ENCODE measurements at places on chromosomes 4 and X. TPM values are rescaled to one million over a fixed set of nuclear protein-coding genes. Genes with fewer than 3 reads are reported as not detected.
A peak's percentile ranks its signal among the peaks of the same experiment; 100 is the strongest.

GRCh38 chr4:123940604-123941003 lies 544.0 kb downstream of the SPRY1 start:
- DNase-seq = no peak

- no peak for DNase-seq
These were observed 4.0 kb upstream of the RPS6KA6 start for GRCh38 chrX:84192006-84192405.

DNA sequence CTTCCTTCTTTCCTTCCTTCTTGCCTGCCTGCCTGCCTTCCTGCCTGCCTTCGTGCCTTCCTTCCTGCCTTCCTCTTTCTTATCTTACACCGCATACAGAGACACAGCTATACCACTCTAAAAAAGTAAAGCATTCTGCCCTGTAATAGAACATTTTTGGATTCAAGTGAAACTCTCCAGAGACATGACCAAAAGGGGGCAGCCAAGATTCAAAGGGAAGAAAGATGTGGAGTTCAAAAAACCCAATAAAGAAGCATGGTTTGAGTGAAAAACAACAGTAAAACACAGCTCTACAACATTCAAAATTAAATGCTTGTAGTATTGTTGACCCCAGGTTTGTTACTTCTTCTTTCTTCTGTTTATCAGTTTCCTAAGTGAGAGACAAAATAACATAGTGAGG lies 914.9 kb upstream of the PCDH7 start:
- no peak for DNase-seq

GRCh38 chrX:9676306-9676705 lies 89.3 kb downstream of the GPR143 start:
- no peak for DNase-seq

- DNase-seq = no peak
These were observed 70.2 kb downstream of the SMIM20 start for GRCh38 chr4:25984266-25984665.

DNA sequence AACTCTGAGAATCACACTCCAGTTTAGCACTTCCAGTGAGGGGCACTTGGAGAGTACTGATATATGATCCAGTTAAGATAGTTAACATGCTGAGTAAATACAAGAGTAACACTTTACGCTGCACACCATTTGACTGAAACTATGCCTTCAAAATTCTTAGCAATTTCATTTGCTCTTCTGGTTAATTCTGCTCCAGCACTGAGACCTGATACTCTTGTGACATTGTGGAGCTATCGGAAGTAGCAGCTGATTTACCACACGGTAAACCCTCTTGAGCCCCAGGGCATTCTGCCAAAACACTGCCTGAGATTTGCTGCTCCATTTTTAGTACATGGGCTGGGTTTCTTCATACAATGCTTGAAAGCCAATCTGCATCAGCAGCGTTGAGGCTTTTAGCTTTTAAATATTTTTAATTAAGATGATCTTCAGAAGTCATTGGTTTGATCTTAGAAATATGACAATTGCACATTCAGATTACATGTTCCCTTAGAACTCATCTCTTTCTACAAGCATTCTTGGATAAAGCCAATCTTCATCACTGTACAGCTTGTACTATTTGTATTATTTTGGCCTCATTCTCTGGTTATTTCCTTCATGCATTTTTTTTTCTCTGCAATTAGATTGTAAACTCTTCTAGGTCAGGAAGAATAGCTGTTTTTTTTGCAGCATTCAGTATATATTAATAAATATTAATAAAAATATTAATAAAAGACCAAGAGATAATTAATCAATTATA lies 67.8 kb upstream of the ETNPPL start:
- DNase-seq = peak; percentile 36

- no peak for DNase-seq
These were observed 413.8 kb downstream of the FAT4 start for GRCh38 chr4:125728568-125728967.

GRCh38 chr4:130855533-130855932 lies 1759.6 kb downstream of the C4orf33 start:
- no peak for DNase-seq

GRCh38 chr4:181756451-181757095 lies 486.6 kb upstream of the TENM3 start:
- no peak for DNase-seq

- no peak for DNase-seq
These were observed 121.4 kb downstream of the SHROOM3 start for GRCh38 chr4:76556452-76556851.

DNA sequence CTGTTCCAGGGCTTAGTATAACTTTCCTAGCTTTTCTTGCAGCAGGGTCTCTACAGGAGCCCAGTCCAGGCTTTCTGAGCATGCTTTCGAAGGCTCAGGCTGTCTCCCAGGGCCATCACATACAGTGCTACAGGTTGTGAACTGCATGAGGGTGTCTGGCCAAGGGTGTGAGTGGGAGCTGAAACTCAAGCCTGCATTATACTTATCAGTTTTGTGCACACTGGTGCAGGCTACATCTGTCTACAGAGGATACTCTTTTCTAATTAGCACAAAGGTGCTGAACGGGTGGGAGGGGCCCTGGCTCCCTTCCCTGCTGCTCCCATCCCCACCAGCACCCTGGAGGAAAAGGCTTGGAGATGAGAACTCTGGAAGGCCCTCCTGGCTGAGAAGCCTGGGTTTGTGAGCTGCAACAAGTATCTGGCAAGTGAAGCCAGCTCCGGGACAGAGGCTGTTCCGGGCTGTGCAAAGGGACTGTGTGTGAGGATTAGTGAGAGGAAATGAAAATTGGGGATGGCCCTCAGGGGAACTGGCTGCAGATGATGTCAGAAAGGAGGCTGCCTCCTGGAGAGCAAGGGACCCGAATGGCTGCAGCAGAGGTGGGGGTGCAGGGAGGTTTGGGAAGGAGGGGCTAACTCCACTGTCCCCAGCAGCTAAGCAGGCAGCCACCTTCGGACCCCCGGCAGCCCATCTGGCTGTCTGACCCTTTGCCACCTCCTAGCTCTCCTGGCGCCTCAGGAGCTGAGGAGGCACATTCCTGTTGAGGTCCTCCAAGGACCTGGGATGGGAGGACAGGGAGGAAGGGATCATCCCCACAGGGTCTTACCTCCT lies 68.5 kb downstream of the EFNB1 start:
- DNase-seq = no peak

GRCh38 chr4:176090115-176090514 lies 24.5 kb downstream of the WDR17 start:
- no peak for DNase-seq

DNA sequence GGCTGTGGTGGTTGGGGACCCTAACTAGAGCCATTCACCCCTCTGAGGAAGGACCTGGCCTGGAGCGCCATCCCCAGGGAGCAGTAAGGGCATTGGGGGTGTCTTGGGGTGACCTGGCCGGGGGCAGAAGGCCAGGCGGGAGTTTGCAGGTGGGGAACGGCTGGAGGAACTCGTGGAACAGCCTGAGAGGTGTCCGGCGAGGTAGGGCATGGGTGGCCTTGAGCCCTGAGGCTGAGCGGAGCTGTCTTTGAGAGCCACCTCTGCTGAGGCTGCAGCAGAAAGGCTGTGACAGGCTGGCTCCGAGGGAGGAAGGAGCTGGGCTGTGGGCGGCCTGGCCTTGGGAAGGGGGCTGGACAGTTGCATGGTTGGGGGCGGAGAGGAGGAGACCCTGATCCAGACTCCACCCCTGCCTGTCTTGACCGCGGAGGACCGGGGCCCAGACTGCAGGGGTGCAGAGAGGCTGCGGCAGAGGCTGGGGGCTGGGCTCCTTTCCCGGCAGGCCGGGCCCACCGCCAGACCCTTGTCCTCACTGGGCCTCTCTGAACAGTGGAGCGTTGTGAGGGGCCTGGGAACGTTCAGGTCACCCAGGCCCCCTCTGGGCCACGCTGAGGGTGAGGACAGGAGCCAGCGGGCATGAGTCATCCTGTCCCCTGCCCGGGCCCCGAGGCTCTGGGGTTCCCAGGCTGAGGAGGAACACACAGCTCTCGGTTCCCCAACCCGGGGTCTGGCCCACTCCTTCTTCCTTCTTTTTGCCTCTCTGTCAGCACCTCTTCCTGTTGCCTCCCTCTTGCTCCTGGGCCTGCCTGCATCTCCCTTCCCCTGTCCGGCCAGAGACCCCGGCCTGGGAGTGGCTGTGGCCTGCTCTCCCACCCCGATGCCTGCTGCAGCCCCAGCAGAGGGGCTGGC lies 8.1 kb downstream of the SH3BP2 start:
- peak; percentile 56 for DNase-seq

GRCh38 chr4:55868581-55869090 lies 15.2 kb downstream of the EXOC1 start:
- DNase-seq = no peak

DNA sequence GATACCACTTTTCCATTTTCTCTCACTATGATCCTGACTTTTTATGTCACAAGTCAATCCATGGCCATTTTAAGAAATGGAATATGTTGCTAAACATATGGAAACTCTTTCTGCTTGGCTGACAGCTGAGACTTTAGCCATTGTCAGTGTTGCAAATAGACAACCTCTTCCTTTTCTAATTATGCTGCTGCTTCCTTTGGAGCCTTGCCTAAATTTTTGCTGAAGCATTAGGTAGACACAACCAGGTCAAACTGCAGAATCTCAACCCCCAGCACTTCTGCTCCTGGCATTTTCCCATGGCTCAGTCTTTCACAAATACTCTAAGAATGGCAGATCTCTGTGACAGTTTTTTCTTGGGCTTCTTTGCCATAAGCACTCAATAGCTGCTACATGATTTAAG lies 543.3 kb downstream of the GRID2 start:
- DNase-seq = no peak

DNA sequence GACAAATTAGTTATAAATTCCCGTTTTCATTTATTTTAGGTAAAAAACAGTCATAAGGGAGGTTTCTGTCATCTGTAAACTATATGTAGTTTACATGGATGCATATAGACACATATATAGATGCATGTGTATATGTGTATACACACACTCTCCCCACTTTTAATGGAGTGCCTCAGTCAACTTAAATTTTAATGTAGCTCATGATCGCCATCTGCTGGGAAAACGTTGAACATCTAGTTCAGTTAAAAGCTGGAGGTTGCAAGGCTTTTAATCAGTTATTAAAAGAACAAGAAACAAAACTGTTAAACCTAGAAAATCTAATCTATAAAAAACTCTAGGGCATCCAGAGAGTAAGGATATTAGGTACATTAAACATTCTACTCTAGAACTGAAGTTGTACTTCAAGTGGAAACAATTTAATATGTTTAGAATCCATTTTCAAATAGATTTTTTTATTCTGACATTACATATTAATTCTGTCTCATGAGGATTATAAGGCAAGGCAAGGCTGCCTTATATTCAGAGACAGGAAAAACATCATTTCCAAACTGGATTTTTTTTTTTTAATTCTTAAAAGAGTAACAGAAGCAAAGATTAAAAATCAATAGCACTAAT lies 122.6 kb downstream of the SHISA3 start:
- peak; percentile 68 for DNase-seq

DNA sequence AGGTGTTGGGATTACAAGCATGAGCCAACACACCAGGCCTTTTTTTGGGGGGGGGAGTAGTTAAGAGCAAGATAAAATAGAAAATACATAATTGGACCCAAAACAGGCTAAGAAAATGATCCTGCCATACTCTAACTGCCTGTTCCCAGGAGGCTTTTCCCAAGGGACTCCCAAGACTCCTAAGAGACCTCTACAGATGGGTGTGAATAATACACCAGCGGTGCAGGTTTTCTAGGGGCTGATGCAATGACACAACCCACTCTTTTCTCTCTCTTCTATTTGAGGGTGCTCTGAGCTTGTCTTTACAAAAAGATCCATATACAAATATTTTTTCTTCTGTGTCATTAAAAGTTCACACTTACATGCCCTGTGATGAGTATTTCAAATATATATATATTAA lies 116.9 kb downstream of the RASL11B start:
- DNase-seq = no peak

- DNase-seq = no peak
These were observed 49.4 kb downstream of the UBA6 start for GRCh38 chr4:67651536-67651935.

GRCh38 chrX:153814591-153815315 lies 15.6 kb downstream of the PDZD4 start:
- DNase-seq = no peak

- peak; percentile 58 for DNase-seq
These were observed 3.1 kb upstream of the P2RY4 start for GRCh38 chrX:70262952-70263567.

DNA sequence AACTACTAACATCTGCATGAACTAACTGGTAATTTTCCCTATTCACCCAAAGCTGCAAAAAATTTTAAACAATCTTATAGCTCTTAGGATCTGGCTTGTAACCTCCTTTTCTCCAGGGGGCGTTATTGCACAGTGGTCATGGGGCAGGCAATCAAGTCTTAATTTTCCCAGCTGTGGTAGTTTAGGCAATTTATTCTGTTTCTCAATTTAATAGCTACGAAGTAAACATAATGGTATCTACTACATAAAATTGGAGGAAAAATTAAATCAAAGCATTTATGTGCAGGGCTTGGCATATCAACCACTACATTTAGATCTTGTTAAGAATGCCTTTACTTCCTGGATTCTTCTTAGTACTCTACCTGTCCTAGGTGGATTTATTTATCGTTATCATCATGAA lies 137.4 kb upstream of the GUCY1A1 start:
- peak; percentile 38 for DNase-seq

CXCL3 gene
- total RNA-seq = not detected

AR gene
- not detected for total RNA-seq

DCUN1D4 gene
- 39.8 TPM for total RNA-seq

CTAG1A gene
- total RNA-seq = not detected

ARMCX2 gene
- 19.4 TPM for total RNA-seq

SNCA gene
- total RNA-seq = not detected

Measured in activated CD8-positive, alpha-beta T cell treated with anti-CD3 and anti-CD28 coated beads for 36 hours (primary cell).